ENCODE measurements at places on chromosomes 16 and 17.

GRCh38 chr16:17076092-17076754 lies 394.5 kb downstream of the XYLT1 start:
- no peak for DNase-seq

DNA sequence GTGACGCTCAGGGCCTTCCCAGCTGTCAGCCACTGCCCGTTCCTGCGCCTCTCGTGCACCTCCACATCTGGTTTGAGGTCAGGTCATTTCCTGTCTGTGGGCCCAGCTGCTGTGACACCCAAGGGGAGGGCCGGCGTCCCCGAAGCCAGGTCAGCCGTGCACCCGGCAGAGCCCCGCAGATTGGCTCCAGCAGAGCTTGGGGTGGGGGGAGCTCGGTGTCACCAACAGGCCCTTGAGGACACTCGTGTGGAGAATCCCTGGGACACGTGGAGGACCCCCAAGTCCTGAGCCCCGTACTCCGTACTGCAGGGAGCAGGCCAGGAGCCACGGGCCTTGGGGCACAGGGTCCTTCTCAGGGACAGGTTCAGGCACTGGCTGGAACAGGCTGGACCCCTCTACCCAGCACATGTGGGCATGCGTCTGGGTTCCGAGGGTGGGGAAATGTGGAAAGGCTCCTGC lies 4.8 kb downstream of the SPATA2L start:
- peak; percentile 53 for DNase-seq

DNA sequence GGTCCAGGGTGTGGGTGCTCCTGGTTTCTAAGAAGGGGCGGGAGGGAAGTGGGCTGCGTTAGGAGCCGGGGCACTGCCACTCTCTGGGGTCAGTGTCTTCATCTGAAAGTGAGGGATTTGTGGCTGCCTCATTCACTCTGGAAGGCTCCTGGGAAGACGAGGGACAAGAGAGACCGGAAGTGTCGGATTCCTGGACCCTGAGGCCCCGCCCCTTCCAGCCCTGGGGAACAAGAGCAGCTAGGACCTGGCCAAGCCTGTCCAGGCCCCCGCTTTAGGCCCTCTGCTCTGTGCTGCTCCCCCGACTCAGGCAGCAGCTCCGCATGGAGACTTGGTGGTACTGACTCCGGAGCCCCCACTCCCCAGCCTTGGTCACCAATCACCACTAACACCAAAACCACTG lies 6.5 kb downstream of the LGALS3BP start:
- no peak for DNase-seq

- DNase-seq, result no peak
These were observed 2.6 kb downstream of the SLC16A6 start for GRCh38 chr17:68288375-68288774.

DNA sequence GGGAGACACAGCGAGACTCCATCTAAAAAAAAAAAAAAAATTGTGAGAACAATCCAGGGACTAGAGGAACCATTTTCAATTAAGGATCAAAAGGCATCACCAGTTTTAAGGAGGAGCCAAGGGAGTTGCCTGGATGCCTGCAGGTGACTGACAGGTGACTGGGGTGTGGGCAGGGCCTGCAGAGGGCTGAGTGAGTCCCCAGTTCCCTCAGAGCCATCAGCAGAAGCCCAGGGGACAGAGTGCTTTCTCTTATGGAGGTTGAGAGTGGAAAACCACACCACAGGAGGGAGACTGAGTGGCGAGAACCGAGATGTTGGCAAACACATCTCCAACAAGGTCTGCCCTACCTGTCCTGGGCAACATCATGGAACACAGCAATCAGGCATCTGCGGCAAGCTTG lies 27.1 kb upstream of the CREBBP start:
- DNase-seq, result no peak

- DNase-seq, result no peak
These were observed 54.8 kb downstream of the CRISPLD2 start for GRCh38 chr16:84874553-84874952.

DNA sequence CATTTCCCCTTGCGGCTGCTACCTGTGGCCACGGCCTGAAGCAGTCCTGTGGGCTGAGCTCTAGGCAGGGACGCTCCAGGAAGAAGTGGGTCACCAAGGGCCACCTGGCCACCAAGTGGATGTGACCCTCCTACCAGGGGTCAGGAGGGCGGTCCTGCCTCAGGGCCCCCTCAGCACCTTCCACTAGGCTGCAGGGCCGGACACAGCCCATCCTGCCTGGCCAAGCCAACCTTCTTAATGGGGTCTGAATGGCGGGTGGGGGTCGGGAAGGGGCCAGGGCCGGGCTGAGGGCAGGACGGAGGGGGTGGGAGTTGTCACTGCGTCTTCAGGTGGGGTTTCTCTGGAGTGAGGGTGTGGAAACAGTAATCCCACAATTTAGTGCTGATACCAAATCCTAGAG lies 13.2 kb upstream of the MLKL start:
- no peak for DNase-seq

DNA sequence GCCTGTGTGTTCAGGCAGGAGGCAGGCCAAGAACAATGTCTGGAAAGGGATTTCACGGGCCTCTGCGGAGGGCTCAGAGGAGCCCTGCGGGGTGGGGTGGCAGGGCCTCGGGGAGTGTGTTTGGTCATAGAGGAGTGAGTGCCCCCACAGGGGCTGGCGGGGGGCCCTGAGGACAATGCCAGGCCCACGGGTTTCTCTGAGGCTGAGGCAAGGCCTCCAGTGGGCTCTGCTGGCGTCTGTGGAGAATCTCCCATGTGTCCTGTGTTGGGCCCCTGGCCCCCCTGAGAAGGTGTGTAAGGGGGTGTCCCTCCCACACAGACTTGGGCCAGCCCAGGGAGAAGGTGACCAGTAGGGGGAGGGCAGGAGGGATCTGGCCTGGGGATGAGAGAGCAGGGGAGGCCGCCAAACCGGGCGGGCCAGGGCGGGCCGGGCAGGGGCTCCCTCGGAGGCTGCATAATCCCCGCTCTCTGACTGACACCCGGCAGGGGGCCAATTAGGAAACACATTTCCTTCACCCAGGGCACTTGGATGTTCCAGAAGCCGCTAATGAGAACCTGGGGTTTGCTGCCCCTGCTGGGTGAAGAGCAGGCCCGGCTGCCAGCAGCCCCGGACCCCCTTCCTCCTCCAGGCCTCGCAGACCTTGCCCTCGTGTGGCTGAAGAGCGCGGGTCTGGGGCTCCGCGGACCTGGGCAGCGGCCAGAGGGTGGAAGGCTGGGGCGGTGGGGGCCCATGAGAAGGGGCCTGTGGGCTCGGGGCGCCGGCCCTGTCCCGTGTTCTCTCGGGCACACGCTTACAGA lies 204.2 kb downstream of the NTN1 start:
- DNase-seq, result no peak

DNA sequence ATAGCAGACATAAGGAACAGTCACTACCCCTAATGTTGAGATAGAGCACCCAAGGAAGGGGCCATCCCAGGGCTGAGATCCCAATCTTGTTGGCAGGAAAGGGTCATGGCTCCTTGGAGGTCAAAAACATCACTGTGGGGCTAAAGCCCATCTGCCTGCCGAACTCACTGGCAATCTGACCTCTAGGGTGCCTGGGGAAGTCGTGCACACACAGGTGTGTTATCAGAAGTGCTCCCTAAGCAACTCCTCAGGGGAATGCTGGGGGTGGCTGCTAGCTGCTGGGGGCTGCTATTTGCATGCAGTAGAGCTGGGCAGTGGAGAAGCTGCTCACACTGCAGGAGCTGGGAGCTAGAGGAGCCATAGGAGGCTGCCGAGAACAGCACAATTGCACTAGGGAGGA lies 47.5 kb upstream of the PHOSPHO1 start:
- DNase-seq, result no peak

GRCh38 chr16:77308163-77308561 lies 109.0 kb downstream of the SYCE1L start:
- DNase-seq, result no peak

- no peak for DNase-seq
These were observed 55.4 kb downstream of the WWOX start for GRCh38 chr16:78154729-78155461.

- DNase-seq, result no peak
These were observed 162.4 kb downstream of the HS3ST4 start for GRCh38 chr16:25854141-25854540.

GRCh38 chr17:79866791-79867518 lies 27.7 kb upstream of the CBX4 start:
- no peak for DNase-seq

DNA sequence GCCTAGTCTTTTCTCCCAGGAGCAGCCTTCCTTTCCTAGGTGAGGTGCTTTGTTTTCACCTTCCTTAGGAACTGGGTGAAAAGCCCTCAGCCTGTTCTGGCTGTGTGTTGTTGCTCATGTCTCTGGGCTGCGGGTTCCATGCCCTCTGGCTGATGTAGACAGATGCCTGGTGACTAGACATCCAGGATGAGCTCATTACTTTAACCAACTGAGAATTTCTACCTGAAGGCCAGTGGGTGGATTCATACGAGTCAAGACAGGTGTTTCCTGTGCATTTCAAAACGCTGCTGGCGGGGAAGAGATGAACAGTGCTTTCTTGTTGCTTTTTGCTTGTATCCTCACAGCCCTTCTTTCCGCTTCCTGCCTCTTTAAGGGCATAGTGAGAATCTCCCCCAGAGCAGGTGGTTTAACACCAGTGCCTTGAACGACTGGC lies 22.3 kb downstream of the SAP30BP start:
- DNase-seq, result peak; percentile 50

DNA sequence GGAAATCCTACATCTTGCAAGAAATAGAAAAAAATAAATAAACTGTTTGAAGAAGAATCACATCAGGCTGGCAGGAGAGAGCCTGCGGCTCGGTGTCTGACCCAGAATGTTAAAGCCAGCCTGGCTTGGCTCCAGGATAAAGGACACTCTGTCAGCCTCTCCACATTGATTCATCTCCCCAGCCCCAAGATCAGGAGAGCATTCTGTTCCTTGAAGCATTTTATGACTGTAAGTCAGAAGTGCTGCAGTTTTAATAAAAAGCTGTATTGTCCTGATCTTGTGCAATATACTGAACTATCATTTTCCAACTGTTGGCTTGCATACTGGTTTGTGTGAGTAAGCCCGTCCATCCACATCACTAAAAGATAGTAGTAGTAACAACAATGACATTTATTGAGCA lies 426.6 kb downstream of the HAPSTR1 start:
- no peak for DNase-seq

DNA sequence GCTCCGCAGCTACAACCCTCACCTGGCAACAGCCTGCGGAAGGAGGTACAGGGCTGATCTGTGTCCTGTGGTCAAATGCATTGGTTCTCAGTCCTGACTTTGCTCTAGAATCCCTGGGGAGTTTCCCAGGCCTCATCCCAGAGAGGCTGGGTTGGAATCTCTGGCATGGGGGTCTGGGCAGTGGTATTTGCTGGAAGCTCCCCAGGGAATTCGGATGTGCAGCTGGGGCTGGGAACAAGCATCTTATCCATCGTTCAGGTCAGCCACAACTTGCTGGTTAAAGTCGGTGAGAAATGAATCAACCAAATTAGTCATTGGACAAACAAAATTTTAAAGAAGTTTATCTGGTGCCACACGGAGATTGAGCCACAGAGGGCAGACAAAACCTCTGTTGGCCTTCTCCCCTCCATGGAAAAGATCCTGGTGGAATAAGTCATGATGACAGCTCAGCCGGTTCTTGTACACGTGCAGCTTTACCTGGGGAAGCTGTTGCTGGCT lies 231.2 kb downstream of the FOXL1 start:
- no peak for DNase-seq

DNA sequence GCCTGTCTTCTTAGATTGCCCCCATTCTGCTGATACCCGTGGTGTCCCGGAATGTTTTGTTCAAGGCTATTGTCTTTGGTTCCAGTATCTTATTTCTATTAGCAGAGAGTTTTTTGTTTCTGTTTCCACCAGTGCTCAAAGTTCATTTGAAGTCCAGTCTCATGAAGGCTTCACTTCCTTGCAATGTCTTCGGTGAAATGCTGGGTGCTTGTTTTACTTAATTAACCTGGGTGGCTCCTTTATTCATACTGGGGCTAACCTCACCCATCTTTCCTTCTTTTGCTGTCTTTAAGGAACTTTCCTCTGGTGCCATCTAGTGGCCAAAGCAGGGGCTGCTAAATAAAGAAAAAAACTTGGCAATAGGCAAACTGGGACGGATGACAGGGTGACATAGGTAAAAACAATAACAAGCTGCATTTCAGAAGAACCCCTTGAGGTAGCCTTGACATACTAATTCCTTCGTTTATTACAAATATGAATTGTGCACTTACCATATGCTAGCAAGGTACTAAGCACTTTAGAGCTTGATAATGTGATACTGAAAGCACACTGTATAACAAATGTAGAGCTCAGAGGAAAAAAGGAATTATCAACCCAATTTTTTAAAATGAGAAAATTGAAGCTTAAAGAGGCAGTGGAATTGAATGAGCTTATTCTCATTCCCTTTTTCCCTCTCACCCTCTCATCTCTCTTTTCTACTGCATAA lies 2.8 kb upstream of the SMIM36 start:
- peak; percentile 85 for DNase-seq

- DNase-seq, result no peak
These were observed 78.5 kb upstream of the ELAC2 start for GRCh38 chr17:13096291-13096690.

DNA sequence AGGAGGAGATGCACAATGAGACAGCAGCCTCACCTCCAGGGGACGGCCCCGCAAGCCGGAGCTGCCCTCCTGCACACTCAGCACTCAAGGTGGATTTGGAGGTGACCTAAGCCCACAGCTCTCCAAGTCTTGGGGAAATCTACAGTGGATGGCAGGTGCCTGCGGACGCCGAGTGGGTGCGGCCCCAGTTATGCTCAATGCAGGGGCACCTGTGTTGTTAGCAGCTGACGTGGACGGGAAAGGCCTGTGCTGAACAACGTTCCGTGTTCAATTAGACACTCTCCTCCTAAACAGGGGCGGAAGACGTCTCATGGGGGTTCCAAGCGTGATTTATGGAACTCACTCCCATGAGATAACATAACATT lies 22.0 kb upstream of the METRNL start:
- DNase-seq, result no peak

DNA sequence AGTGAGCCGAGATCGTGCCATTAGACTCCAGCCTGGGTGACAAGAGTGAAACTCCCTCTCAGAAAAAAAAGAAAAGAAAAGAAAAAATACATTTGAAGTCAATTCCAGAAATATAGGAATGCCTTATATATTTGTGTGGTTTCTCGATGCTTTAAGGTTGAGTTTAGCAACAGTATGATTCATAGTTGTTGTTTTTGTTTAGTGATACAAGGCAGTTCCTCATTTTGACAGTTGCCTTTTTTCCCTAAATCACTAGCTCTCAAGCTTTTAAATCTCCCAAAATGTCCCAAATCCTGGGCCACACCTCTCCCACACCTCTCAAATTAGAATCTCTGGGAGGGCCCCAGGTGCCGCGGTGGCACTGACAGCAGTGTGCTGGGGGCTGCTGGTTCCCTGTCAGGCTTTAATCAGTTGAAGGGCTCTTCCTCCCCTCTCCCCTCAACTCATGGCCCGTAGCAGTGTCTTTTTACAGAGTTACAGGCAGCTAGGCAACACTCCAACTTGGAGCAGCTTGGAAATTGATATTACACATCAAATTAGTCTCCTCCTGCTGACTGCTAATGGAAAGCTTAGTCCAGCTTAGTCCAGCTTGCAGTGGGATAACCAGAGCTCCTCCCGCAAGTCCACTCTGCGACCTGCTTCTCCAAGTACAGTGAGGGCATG lies 58.4 kb downstream of the EPN2 start:
- DNase-seq, result no peak

GRCh38 chr17:53313746-53314145 lies 509.0 kb upstream of the KIF2B start:
- no peak for DNase-seq
